ENCODE measurements at places on chromosomes 13 and 19.

GRCh38 chr13:47094734-47095434, 198.0 kb upstream of the HTR2A start:
- DNase-seq, result no peak

GRCh38 chr13:94860981-94861407, 148.6 kb upstream of the SOX21 start:
- no peak for DNase-seq

GRCh38 chr19:18696023-18696422, 12.5 kb downstream of the CRTC1 start:
- DNase-seq, result no peak

GRCh38 chr19:51359294-51359693, 6.9 kb downstream of the ETFB start:
- DNase-seq, result no peak

DNA sequence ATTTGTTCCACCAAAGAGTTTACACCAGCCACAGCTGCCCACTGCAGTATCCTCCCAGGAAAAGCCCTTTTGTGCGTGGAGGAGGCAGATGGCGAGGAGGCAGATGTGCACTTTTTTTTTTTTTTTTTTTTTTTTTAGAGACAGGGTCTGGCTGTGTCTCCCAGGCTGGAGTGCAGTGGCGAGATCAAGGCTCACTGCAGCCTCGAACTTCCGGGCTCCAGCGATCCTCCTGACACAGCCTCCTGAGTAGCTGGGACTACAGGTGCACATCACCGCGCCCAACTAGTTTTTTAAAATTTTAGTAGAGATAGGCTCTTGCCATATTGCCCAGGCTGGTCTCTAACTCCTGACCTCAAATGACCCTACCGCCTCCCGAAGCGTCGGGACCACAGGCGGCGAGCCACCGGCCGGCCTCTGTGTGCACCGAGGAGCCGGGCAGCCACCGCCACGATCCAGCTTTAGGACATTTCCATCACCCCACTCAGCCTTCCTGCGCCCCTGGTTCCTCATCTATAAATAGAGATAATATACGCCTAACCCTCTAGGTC, 563 bp upstream of the PDCD5 start:
- DNase-seq, result no peak

GRCh38 chr19:20667281-20667680, 5.9 kb upstream of the ZNF626 start:
- no peak for DNase-seq

GRCh38 chr19:403221-404027, 5.5 kb downstream of the C2CD4C start:
- no peak for DNase-seq

DNA sequence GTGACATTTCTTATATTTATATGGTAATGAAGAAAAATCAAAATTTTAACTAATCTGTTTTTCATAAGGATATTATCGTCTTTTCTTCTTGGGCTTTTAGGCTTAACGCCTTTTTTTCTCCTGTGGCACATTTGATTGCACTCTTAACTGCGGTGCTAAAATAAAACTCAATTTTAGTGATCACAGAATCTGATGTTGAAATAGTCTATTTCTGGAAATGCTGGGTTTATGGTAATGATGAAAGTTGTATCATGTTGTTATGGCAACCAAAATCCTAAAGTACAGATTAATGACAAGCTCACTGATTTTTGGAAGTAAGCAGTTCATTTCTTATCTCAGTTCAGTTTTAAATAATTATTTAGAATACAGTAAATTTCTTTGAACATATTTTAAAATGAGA, 85.3 kb downstream of the COG6 start:
- DNase-seq, result no peak

- DNase-seq, result peak; percentile 16
Observed at GRCh38 chr19:21604951-21605476, 99.6 kb downstream of the ZNF429 start.

- DNase-seq, result no peak
Observed at GRCh38 chr13:75016225-75016624, 465.7 kb downstream of the TBC1D4 start.

DNA sequence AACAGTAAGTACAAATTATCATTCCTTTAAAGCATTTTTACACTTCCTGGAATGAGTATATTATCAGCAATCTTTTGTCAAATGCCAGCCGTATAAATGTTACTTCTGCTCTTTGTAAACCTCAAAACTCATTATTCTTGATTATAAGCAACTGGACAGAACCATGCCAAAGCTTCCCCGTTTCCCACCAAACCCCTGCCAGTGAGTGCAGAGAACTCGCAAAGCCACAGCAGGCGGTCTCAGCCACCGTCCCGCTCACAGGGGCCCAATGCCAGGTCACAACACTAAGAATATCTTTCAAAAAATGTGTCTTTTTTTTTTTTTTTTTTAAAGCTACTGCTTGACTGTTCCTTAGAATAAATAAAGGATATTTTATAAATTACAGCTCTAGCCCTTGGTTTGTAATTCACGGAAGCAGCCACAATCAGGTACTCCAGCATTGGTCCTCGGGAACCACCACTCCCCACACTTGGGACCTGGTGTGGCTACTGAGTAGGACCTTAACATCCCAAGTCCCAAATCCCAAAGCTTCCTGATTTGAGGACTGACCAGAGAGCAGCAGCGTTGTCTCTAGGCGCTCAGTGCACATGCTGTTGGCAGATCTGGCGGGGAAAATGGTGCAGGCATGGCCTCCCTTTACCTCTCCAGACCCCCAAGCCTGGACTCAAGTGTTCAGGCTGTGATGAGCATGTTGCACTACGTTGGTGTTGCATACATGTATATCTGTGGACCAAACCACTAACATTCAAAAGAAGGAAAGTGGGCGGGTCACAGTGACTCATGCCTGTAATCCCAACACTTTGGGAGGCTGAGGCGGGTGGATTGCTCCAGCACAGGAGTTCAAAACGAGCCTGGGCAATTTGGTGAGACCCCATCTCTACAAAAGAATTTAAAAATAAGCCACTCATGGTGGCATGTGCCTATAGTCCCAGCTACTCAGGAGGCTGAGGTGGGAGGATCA, 19.0 kb downstream of the KCTD15 start:
- no peak for DNase-seq

GRCh38 chr13:46679369-46680120, 117.4 kb downstream of the ESD start:
- DNase-seq, result no peak

DNA sequence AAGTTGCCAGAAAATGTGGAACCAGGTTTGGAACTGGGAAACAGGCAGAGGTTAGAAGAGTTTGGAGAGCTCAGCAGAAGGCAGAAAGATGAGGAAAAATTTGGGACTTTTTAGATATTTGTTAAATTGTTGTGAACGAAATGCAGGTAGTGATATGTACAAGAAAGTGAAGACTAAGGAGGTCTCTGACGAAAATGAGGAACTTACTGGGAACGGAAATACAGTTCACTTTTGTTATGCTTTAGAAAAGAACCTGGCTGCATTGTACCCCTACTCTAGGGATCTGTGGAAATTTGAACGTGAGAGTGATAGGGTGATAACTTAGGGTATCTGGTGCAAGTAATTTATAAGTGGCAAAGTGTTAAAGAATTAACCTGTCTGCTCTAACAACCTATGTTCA, 632.4 kb downstream of the SLITRK5 start:
- no peak for DNase-seq

- DNase-seq, result no peak
Observed at GRCh38 chr13:97057176-97057575, 62.9 kb upstream of the OXGR1 start.

- no peak for DNase-seq
Observed at GRCh38 chr13:39600766-39601165, 2.2 kb downstream of the LHFPL6 start.

DNA sequence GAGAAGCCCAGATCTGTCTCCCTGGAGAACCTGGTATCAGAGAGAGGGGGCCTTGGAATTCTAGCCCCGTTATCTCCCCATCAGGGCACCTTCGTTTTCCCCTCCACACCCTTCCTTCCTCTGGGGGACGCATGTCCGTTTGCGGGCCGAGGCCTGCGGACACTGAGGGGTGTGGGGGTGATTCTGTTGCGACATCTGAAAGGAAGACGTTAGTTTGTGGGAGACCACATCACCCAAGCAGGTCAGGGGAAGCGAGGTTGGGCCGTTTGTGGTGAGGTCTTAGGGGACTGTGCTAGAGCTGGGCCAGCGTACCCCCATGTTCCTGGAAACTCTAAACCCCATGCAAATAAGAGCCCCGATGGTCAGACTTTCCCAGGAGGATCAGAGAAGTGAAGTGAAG, 3.7 kb upstream of the HSH2D start:
- DNase-seq, result no peak

GRCh38 chr13:59346999-59347723, 816.6 kb downstream of the DIAPH3 start:
- no peak for DNase-seq

- DNase-seq, result no peak
Observed at GRCh38 chr19:41624515-41624914, 2.4 kb downstream of the CEACAM4 start.

- DNase-seq, result peak; percentile 8
Observed at GRCh38 chr19:13117772-13118423, at the start of gene NACC1. Gene NACC1 (plus strand): TSS chr19:13118264. CDS start chr19:13135208, 16,944 bp downstream.

GRCh38 chr13:48138270-48138669, 43.4 kb upstream of the MED4 start:
- DNase-seq, result no peak

DNA sequence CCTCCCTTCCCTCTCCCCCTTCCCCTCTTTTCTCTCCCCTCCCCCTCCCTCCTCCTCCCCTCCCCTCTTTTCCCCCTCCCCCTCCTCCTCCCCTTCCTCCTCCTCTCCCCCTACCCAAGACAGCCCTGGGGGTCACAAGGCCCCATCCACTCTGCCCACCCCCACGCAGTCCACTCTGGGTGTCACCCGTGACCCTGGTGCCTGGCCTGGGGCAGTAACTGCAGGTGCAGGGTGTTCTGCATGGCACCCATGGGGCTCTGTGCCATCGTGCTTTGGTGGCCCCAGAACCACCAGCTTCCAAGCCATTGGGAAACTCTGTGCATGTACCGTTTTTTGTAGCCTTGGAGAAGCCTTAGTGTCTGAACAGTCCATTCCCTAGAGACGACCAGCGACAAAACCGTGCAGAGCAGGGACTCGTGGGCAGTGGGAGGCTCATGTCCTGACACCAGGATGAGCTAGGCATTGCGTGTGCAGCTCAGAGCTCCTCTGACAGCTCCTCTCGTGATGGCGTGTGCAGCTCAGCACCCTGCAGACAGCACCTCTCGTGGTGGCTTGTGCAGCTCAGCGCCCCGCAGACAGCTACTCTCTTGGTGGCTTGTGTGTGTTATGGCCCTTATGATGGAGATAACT, 43.7 kb upstream of the F7 start:
- DNase-seq, result no peak

GRCh38 chr13:63864171-63864902, 2448.7 kb upstream of the PCDH20 start:
- DNase-seq, result no peak

DNA sequence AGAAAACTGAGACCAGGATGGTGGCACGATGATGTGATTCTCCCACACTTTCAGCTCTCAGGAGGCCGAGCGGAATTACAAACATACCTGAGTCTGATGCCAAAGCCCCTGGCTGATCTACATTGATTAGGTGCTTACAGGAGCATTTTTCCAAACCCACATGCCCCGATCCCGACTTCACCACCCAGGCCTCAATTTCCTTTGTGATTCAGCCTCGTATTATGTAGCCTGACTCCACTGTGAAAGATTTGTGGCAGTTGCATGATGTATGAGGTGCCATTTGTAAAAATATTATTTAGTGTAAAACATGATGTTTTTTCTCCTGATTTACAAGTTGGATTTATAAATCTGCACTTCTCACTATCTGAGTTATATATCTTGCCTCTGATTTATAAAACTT, 118.0 kb downstream of the TSHZ3 start:
- DNase-seq, result no peak

GRCh38 chr13:45456196-45456972, 8.4 kb upstream of the COG3 start:
- no peak for DNase-seq

DNA sequence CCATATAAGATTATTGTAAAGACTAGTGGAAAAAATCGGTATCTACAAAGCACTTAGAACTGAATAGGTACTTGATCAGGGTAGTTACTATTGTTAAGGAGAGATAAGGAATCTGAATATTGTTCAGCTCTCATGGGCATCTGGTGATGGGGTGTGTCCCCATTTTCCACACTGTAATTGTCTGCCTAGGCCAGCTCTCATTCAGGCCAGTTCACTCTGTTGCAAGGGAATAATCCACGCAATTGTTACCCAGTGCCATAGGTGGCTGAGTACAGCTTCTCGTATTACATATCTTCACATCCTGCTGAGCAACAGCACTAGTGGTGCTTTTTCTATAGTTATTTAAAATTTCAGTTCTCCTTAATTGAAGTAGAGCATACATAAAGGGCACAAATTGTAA, 45.6 kb upstream of the C13orf42 start:
- DNase-seq, result no peak

- no peak for DNase-seq
Observed at GRCh38 chr13:33679658-33680012, 138.3 kb upstream of the RFC3 start.

GRCh38 chr13:32752997-32753606, 166.8 kb downstream of the PDS5B start:
- peak; percentile 17 for DNase-seq

DNA sequence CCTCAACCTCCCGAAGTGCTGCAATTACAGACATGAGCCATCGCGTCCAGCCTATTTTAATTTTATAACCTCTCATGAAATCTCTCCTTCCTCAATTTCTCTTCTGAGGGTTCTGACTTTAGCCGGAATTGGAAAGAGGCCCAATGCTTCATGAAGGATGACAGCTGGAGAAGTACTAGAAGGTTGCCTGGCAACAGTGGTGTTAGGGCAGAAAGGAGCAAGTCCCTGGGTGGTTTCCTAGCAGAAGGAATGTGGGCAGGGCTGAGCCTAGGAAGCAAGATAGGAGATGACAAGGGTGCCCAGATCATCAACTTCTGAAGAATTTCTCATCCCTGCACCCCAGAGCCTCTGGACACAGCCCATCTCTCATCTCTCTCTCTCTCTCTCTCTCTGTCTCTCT, 25.8 kb downstream of the CACNG6 start:
- no peak for DNase-seq

GRCh38 chr19:17086120-17086519, 10.5 kb downstream of the MYO9B start:
- DNase-seq, result no peak
